ENCODE measurements at places on chromosomes 6 and 20.
A peak's percentile ranks its signal among the peaks of the same experiment; 100 is the strongest.

DNA sequence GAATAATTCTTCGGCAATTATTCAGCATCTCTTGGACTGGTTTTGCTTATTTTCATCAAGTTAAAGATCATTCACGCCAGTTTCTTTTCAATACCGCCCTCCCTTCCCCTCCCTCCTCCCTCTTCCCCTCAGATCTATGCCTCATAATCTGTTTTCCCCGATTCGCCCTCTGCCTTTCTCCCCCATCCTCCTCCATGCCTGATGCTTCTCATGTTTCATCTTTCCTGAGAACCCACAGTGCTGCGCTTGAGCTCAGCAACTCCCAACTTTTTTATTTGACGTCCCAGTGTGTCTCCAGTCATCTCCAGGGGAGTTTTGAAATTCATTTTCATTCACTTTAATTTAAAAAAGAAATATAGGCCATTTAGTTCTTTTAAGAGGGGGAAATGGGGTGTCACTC, 142.7 kb downstream of the PTPRT start:
- no peak for DNase-seq

GRCh38 chr6:34106900-34107299, 39.0 kb downstream of the GRM4 start:
- no peak for DNase-seq

- DNase-seq, result no peak
These were observed 3.8 kb upstream of the WFDC12 start for GRCh38 chr20:45128099-45128498.

- DNase-seq, result no peak
These were observed 71.5 kb downstream of the CD83 start for GRCh38 chr6:14189074-14189473.

DNA sequence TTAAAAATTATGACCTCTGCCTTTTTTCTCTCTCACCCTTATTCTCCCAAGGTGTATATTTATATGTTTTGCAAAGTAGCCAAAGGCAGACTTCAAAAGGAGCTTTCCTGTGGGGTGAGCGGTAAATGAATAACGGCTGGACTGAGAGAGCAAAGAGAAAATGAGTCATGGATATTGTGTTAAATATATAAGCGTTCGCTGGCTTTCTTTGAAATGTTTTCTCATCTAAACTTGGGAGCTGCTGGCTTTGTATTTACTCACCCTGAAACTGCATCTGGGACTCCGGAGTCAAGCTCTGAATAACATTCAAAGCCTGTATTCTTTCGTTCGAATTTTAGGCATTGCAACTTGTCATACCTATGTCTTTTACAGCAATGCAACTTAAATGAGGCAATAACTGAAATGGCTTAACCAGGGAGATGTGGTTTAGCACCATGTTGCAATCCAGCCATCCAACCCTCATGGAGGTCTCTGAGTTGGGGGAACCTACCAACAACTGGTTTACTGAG, 32.0 kb downstream of the ATXN1 start:
- no peak for DNase-seq

- peak; percentile 51 for DNase-seq
These were observed at the start of gene ETV7 for GRCh38 chr6:36387440-36388303. Gene ETV7 (minus strand): TSS chr6:36387669. CDS start chr6:36387541, 128 bp downstream.

DNA sequence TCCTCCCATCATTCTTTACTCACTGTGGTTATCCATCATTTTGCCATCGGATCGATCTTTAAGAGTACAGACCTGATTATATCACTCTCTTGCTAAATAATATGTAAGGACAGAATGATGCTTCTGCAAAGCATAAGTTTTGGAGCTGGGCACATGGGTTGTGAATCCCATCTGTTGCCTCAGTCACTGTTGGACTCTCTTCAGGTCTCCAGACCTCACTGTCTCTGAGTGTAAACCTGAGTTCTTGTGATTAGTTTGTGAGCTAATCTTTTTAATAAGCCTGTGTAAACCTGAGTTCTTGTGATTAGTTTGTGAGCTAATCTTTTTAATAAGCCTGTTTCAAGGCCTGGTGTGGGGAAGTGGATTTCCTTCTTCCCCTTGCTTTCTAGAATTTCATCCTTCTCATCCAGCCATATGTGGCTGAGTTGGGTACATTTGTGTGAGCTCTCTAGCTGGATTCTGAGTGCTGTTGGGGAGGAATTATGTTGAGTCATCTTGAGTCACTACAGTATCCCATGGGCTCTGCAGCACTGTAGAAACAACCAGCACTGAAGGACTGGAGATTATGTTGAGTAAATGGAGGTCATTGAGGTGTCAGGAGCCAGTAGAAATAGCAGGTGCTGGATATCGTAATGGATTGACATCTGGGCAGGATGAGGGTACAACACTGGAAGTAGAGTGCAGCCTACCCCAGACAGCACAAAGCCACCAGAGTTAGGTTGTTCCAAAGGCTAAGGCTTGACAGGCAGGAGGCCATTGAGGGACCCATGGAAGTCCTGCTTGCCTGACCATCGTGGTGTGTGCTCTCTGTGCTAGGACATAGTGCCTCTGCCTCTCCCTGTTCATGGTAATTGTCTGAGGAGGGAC, 52.4 kb downstream of the SCAND1 start:
- DNase-seq, result peak; percentile 85

GRCh38 chr20:6780433-6781190, 13.1 kb downstream of the BMP2 start:
- no peak for DNase-seq

DNA sequence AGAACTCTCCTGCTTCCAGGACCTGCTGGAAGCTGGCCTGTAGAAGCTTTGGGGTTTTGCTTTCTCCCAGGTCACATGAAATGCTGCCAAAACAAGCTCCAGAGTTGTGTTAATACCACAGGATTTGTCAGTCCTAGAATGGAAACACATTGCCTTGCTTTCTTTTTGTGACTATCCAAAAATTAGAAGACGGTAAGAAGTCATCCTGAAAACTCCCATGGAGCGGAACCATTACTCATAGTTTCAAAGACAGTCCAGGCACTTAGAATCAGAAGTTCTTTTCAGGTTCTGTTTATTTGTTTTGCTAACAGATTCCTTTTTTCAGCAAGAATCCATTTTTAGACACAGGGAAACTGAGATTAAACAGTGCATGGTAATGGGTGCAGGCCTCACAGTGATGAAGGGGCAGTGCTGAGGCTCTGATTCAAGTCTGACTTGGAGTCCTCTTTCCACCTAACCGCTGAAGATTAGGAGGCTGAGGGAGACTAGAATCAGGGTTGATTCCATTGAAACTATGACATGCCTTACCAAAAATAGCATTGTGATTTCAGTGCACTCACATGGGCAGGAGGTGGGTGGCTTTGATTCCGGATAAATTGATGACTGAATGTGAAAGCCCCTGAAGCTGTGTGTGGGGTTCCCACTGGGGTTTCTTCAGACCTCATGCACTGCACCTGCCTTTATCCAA, 72.2 kb upstream of the NAA20 start:
- DNase-seq, result peak; percentile 59

DNA sequence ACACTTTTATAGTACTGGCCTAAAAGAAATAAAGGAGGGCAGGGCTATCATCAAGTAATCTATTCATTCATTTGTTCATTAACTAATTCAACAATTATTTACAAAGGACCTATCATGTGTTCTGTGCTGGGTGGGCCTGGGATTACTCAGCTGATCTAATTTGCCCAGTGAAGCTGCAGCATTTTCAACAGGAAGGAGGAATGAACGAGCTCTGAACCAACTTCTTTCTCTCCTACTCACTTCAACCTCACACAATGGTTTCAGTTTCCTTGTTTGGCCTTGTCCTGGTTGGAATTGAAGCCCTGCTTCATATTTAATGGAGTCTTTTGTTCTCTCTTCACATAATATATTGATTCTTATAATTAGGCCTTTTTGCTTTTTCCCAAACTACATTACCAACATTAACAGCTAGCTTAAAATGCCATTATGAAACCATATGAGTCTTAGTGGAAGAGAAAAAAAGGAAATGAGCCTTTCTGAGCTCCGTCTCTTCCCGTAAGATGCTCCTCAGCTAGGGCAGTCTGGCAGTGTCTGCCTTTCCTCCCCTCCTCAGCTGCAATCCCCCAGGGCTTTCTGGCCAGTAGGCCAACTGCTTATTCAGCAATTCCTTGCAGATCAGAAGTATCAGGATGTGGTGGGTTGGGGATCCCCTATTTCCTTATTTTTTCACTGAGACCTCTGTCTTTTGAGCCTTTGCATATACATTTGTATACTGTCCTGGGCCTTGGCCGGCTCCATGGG, 79.4 kb upstream of the NRN1 start:
- no peak for DNase-seq
